Ovary (tissue), 10 donors: ENCODE measurements at places on chromosomes 7 and 10. TPM values are rescaled to one million over a fixed set of nuclear protein-coding genes. Genes with fewer than 3 reads are reported as not detected.
A peak's percentile ranks its signal among the peaks of the same experiment; 100 is the strongest.

DNA sequence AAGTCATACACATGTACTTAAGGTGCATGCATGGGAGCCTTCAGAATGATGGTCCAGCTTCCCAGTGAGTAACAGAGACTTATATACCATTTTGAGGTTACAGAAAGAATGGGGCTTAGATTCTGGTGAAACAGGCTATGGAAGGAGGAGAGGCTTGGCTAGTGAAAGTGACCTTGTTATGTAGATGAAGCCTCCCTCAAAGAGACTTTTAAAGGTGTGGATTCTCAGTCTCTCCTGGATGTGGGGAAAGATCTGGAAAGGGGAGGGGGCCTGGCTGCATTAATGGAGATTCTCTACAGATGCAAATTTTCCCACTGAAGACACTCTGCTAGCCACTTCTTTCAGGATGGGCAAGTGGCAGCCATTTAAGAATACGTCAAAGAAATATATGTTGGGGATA is 5.5 kb downstream of the RASSF4 start:
- no peak for DNase-seq

- DNase-seq, result peak; percentile 61
These were observed 863 bp downstream of the CCNY start for GRCh38 chr10:35336921-35337823.

- no peak for DNase-seq
These were observed 56.7 kb downstream of the GNA12 start for GRCh38 chr7:2787251-2787951.

- DNase-seq, result no peak
These were observed 811 bp downstream of the SLIT1 start for GRCh38 chr10:97184971-97185325.

Gene NUTM2E
- total RNA-seq, result 0.30 TPM
